ENCODE measurements at places on chromosomes 5 and 9. TPM values are rescaled to one million over a fixed set of nuclear protein-coding genes. Genes with fewer than 3 reads are reported as not detected.
A peak's percentile ranks its signal among the peaks of the same experiment; 100 is the strongest.

DNA sequence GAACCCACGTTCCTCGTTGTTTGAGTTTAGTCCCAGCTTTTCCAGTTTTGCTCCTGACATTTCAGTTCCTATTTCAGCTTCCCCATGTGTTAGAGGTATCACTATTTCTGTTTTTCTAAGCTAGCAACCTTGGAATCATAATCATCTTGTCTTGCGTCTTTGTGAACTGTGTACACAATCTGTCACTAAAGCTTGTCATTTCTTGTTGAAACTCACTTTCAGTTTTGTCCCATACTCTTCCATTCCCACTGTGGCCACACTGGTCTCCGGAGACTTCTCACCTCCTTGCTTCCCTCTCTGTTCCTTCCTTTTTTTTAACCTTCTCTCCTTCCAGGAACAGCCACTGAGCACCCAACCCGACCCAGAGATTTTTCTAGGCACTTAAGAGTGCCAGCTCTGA lies 36.9 kb downstream of the TGFBR1 start:
- H3K4me1 ChIP-seq: no peaks in the 10 kb centered on the region
- H3K36me3 ChIP-seq: peaks cover 2% of the 10 kb centered on the region
- no peak overlapping the region for H3K4me3 ChIP-seq
- H3K27ac ChIP-seq: no peak overlapping the region
- no peaks in the 10 kb centered on the region for H3K27me3 ChIP-seq
- no peak for DNase-seq

DNA sequence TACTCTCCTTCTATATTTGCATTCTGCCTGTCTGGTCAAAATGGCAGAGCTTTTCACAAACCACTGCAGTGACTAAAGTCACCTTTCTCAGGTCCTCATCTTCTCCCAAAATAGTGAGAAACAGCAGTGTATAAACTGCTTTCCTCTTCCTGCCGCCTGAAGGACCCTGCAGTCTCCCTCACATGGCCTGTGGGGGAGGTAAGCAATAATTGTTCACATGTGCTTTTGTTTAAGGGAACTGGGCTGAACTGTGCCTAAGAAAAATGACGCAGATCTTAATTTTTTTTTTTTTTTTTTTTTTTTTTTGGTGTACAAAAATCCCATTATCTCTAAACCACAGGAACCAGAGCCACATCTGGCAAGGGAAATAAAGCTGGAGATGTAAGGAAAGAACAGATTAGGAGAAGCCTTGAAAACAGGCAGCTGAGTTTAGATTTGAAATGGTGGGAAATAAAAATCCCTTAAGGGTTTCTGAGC lies 131.7 kb upstream of the VLDLR start:
- no peaks in the 10 kb centered on the region for H3K4me1 ChIP-seq
- no peak overlapping the region for H3K4me3 ChIP-seq
- DNase-seq: peak; percentile 52
- H3K36me3 ChIP-seq: no peaks in the 10 kb centered on the region
- H3K27ac ChIP-seq: no peak overlapping the region

GRCh38 chr5:77908787-77909186 lies 132.6 kb upstream of the TBCA start:
- no peaks in the 10 kb centered on the region for H3K4me1 ChIP-seq
- no peak for DNase-seq
- no peak overlapping the region for H3K4me3 ChIP-seq

- peak; percentile 39 for DNase-seq
- H3K27ac ChIP-seq: no peak overlapping the region
- no peaks in the 10 kb centered on the region for H3K27me3 ChIP-seq
- peaks cover 13% of the 10 kb centered on the region for H3K4me1 ChIP-seq
- no peak overlapping the region for H3K4me3 ChIP-seq
These were observed 2.0 kb upstream of the NSD1 start for GRCh38 chr5:177131352-177132135.

- H3K27ac ChIP-seq: no peak overlapping the region
- no peak overlapping the region for H3K4me3 ChIP-seq
- no peaks in the 10 kb centered on the region for H3K27me3 ChIP-seq
These were observed 509.8 kb downstream of the DMAC1 start for GRCh38 chr9:7289773-7290172.

DNA sequence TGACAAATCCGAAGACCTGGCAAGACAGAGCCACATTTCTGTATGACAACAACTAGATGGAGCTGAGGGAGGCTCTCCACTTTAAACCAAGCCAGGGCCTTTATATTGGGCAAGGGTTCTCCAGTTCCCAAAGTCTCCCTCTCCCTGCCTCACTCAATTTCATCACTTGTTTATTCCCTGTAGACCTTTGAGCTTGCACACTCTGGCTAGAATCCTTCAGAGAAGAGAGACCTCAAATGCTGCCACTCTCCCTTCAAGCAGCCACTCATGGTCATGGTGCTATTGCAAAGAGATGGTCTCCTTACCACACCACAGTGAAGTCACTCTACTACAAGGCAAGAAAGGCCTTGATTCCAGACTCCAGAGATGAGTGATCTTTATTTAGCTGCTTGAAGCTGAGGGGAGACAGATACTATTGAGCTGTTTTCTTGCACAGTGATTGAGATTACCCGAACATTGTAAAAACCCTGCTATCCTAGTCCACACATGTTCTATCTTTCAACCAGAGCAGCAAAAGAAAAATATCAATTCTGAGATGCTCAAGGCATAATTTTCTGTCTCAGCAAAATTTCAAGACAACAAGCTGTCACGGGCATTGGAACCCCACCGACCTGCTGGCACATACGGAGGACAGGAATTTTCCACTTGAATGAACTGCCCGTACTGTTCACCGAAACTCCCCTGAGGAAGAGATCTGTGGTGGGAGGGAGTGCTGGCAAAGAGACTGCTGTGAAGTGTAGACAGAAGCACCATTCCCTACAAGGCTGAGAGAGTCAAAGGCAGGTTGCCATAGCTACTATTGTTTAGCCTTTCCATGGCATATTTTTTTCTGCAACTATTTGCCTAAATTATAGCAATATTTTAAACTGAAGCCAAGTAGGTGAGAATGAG lies 81.1 kb downstream of the CDO1 start:
- no peak for DNase-seq
- no peaks in the 10 kb centered on the region for H3K27me3 ChIP-seq
- no peak overlapping the region for H3K27ac ChIP-seq
- H3K36me3 ChIP-seq: no peaks in the 10 kb centered on the region
- no peak overlapping the region for H3K4me3 ChIP-seq

- no peak for DNase-seq
- H3K27ac ChIP-seq: no peak overlapping the region
- H3K36me3 ChIP-seq: no peaks in the 10 kb centered on the region
- H3K4me3 ChIP-seq: no peak overlapping the region
- H3K4me1 ChIP-seq: no peaks in the 10 kb centered on the region
These were observed 68.7 kb upstream of the RAD23B start for GRCh38 chr9:107214381-107214780.

DNA sequence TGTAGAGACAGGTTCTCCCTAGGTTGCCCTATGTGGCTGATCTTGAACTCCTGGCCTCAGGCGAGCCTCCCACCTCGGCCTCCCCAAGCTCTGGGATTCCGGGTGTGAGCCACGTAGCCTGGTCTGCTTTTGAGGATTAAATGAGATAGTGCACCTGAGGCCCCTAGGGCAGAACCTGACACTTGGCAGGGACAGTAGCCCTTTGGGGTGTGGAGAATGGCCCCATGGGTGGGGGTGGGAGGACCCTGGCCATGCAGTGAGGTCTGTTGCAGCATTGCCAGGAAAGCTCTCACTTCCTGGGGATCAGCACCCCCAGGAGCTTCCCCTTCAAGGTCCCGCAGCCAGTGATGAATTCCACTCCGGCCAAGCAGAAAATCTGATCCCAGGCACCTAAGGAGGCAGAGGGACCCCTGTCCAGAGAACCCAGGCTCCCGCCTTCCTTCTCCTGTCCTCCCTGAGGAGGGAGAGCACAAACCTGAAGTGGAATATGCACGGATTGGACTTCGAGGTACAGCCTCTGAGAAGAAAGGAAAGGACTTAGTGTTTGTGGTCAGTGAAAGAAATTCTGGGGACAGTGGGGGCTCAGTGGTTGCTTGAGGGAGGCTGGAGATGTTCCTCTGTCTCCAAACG lies 73.9 kb upstream of the UNC5A start:
- no peak overlapping the region for H3K4me3 ChIP-seq
- DNase-seq: peak; percentile 22
- H3K27ac ChIP-seq: no peak overlapping the region
- no peaks in the 10 kb centered on the region for H3K36me3 ChIP-seq
- no peaks in the 10 kb centered on the region for H3K27me3 ChIP-seq

GRCh38 chr5:122126177-122126755 lies 3.1 kb upstream of the ZNF474 start:
- DNase-seq: no peak
- H3K36me3 ChIP-seq: no peaks in the 10 kb centered on the region
- no peaks in the 10 kb centered on the region for H3K27me3 ChIP-seq
- H3K27ac ChIP-seq: no peak overlapping the region
- no peak overlapping the region for H3K4me3 ChIP-seq

- H3K4me1 ChIP-seq: peaks cover 20% of the 10 kb centered on the region
- peak overlapping the region; percentile 48 for H3K27ac ChIP-seq
- H3K27me3 ChIP-seq: no peaks in the 10 kb centered on the region
- H3K36me3 ChIP-seq: no peaks in the 10 kb centered on the region
- peak overlapping the region; percentile 57 for H3K4me3 ChIP-seq
- DNase-seq: peak; percentile 76
These were observed 781 bp downstream of the ST6GALNAC4 start for GRCh38 chr9:127915801-127916719.

DNA sequence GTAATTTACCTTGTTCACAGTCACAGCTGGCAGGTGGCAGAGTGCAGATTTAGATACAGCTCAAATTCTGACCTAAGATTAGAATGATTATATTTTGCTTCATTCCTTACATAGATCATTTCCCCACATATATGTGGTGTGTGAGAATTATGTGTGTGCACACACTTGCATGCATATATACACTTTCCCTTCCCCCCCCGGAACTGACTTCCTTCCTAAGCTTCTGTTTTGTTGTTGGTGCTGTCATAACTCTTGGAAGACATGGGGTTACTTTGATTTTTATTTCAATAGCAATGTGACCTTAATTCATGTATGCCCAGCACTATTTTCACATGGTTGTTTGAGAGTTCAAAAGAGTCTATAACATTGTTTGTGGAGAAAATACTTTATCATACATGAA lies 112.8 kb downstream of the CMYA5 start:
- no peak overlapping the region for H3K4me3 ChIP-seq
- H3K27me3 ChIP-seq: no peaks in the 10 kb centered on the region
- no peak overlapping the region for H3K27ac ChIP-seq
- no peaks in the 10 kb centered on the region for H3K4me1 ChIP-seq
- no peaks in the 10 kb centered on the region for H3K36me3 ChIP-seq

- no peak overlapping the region for H3K27ac ChIP-seq
- peaks cover 2% of the 10 kb centered on the region for H3K4me1 ChIP-seq
- no peaks in the 10 kb centered on the region for H3K36me3 ChIP-seq
- no peak overlapping the region for H3K4me3 ChIP-seq
- peak; percentile 31 for DNase-seq
These were observed 59.4 kb upstream of the NFIB start for GRCh38 chr9:14373336-14373666.

DNA sequence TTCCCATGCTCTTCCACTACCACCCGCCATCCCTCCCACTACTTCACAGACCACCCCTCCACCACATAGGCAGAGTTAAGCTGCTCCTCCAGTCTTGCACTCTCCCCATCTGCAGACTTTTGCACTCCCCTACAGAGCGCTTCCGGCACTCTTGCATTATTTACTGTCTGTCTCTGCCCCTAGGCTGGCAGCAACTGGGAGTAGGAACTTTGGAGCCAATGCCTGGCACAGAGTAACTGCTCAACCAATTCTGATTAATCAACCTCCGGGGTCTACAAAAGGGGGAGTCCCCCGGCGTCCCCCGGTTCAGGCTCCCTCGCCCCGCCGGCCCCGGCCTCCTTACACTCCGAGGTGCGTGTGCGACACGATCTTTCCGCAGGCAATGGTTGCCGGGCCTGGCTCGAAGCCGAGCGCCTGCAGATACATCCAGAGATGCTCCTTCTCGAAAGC lies 498 bp downstream of the HAUS6 start:
- peak; percentile 78 for DNase-seq
- no peaks in the 10 kb centered on the region for H3K4me1 ChIP-seq
- no peaks in the 10 kb centered on the region for H3K27me3 ChIP-seq
- H3K4me3 ChIP-seq: peak overlapping the region; percentile 95

DNA sequence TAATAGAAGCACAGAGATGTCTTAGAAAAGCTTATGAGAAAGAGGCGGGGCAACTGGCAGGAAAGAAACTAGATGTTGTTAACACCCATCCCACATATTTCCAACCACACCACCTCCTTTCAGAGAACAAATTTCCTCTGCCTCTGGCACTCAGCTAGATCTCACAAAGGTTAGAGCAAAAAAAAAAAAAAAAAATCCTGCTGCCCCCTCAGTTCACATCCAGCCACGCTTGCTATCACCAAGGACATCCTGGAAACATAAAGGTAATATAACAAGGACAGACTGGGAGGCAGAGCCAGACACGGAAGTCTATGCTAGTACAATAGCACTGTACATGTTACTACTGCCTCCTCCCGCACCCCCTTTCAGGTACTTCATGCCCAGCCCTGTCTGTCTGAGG lies 238.0 kb upstream of the PTGER4 start:
- no peaks in the 10 kb centered on the region for H3K27me3 ChIP-seq
- H3K4me3 ChIP-seq: no peak overlapping the region
- H3K27ac ChIP-seq: no peak overlapping the region

DNA sequence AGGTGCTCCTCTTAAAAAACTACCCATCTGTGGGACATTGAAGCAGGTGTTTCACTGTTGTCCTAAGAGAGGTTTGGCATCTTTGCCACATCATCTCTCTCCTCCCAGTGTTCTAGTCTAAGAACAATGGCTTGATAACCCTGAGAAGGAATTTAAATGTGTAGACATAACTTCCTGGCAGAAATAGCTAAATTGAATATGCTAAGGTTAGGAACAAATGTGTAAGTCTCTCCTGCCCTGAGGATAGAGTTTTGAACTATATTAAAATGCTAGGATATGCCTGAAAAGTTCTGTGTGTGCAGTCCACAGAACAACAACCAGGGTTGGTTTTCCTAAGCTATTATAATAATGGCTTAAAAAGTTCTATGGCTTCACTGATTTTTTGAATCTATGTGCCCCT lies 106.6 kb downstream of the LRRC70 start:
- H3K36me3 ChIP-seq: no peaks in the 10 kb centered on the region
- H3K4me1 ChIP-seq: no peaks in the 10 kb centered on the region
- H3K27ac ChIP-seq: no peak overlapping the region
- no peak for DNase-seq
- H3K27me3 ChIP-seq: no peaks in the 10 kb centered on the region

DNA sequence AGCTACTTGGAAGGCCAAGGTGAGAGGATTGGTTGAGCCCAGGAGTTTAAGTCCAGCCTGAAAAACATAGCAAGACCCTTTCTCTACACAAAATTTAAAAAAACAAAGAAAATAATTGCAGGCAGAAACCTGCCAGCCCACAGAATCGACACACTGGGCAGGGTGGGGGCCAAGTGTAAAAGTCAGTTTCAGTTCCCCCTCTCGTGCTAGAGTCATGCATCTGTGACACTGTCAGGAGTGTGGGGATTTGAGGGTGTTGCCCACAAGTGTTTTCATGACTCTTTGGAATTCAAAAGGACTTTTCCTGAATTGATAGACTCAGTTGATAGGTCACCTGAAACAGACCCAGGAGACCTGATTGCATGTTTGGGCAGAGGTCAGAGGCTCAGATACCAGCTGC lies 47.6 kb downstream of the PRRC2B start:
- no peak overlapping the region for H3K27ac ChIP-seq
- H3K27me3 ChIP-seq: no peaks in the 10 kb centered on the region
- no peak for DNase-seq
- H3K36me3 ChIP-seq: peaks cover 8% of the 10 kb centered on the region
- H3K4me1 ChIP-seq: no peaks in the 10 kb centered on the region

The CCNJL gene
- 1.6 TPM for total RNA-seq

The FCN2 gene
- total RNA-seq: 3.6 TPM

The SPATA31A5 gene
- not detected for total RNA-seq
